ENCODE measurements at places on chromosomes 12 and 14.

DNA sequence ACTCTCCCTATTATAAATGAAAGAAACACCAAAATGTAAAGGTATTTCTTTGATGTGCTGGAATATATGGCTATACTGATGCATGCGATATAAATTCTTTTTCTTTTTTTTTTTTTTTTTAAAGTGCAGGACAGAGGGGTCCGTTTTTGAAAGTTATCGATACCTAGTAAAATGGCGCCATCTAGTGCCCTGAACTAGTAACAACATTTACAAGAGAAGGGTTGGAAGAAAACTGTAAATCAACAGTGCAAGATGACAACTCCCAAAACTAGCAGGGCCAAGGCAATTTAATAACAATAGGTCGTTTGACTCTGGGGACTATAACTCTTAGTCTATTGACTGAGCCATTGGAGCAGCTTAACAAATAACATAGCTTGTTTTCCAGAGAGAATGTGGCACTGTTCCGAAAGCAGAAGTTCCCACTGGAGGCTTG is 137.7 kb downstream of the SPTSSA start:
- no peak for DNase-seq

GRCh38 chr14:59229653-59230406 is 41.4 kb downstream of the DAAM1 start:
- DNase-seq = no peak

DNA sequence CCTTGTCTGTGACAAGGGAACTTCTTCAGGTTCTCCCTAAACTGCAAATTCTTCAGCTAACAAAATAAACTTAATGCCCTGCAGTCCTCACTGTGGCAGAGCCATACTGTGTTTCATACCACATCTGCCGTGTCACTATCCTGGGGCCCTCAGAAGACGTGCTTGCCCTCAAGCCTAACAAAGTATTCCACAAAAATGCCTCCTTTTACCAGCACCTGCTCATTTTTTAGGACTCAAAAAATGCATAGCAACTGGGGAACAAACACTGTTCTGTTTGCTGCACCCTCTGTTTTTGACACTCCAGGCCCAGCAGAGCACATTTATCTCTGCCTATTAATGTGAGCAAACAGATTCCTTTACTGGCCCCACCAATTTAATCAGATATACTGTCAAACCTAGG is 270.7 kb upstream of the SSTR1 start:
- no peak for DNase-seq

DNA sequence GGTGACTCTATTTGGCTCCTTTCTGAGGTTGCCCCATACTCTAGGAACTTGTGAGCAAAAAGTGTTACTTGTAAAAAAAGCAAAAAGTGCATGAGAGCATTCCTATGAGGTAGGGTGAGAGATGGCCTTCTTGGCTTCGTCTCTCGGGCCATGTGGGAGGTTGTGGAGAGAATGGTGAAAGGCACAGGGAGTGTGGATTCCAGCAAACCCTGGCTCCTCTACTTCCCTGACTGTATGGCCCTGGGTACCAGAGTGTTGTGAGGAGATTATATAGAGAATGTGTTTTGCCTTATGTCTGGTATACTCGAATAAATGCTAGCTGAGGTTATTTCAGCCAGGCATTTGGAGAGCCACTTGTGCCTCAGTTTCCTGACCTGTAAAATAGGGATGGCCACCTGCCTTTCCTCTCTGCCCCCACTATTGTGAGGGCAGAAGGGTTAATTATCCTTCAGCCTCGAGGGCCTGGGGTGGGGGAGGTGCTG is 11.0 kb downstream of the PLEKHG3 start:
- no peak for DNase-seq

DNA sequence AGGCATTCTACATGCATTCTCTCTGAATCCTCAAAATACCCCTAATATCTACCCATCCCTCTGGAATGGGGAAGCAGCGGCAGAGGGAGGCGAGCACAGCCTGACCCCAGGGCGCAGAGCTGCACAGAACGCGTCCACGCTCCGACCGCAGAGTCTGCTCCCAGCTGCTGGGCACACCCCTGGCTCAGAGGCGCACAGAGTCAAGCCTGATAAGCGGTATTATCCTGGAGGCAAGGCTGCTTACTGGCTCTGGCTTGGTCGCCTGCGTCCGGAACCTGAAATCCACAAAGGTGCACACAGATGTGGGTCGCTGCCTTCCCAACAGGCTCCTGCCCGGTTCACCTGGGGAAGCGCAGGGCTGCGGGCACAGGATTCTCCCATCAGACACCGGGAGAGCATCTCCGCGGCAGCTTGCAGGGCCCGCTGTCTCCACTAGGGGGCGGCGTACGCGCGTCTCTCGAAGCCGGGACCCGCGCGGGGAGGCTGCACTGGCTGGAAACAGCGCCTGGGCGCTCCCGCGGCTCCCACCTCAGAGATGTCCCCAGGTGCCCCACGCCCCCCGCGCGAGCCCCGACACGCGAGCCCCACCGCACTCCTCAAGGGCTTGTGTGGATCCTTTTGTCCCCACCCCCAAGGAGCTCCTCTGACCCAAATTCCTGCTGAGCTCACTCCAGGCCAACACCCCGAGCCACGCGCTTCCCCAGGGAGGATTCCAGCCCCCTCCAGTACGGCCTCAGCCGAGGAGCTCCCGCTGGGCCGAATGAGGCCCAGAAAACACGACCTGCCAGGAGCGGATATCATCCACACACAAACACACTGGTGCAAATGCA is 120.1 kb upstream of the FZD10 start:
- no peak for DNase-seq

DNA sequence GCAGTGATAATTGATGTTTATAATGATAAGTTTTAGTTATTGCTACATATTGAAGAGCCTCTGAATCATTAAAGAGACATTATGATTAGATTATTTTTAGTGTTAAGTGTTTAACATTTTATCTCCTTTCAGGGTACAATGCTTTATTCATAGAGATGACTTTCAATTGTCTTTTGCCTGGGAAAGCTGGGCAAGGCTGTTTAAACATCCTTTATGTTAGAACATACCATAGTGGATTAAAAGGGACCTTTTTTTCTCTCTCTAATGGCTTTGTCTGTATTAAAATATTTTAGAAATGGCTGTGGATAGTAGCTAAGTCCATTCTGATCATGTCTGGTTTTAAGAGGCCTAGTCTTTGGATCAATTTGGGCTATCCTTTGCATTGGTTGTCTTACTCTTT is 427.5 kb upstream of the MIS18BP1 start:
- DNase-seq = no peak

- DNase-seq = no peak
Measured at GRCh38 chr14:68781161-68782021, 11.5 kb downstream of the ZFP36L1 start.

DNA sequence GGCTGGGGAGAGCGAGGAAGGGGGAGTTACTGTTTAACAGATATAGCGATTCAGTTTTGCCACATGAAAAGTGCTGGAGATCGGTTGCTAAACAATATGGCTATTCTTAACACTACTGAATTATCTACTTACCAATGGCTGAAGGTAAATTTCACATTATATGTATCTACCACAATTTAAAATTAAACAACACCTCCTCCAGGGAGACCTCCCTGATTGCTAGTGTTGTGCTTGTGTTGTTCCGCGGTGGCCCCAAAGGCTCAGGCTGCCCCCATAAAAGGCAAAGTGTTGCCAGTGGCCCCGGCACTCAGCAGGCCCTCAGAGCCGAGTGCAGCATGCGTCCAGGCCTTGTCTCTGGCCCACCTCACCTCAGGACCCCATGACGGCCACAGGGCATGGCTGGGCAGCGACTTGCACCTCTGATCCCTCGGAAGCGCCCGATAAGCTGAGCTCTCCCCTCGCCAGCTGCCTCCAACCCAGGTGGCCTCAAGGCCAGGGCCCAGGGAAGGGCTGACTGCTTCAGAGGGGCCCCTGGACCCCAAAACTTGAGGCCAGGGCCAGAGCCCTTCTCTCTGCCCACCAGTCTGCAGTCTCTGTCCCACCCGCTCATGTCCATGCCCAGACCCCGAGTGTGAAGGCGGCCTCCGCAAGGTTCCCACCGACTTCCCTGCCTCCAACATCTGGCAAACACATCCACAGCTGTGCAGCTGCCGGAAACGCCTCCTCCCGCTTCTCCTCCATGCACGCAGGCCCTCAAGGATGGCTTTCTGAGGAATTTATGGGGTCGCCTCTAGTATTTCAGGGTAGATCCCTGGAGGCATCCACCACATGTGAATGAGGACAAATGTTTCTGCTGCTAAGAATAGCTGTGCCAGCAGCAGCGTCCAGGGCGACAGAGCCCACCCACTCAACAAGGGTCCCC is 60.0 kb downstream of the NCOR2 start:
- no peak for DNase-seq

DNA sequence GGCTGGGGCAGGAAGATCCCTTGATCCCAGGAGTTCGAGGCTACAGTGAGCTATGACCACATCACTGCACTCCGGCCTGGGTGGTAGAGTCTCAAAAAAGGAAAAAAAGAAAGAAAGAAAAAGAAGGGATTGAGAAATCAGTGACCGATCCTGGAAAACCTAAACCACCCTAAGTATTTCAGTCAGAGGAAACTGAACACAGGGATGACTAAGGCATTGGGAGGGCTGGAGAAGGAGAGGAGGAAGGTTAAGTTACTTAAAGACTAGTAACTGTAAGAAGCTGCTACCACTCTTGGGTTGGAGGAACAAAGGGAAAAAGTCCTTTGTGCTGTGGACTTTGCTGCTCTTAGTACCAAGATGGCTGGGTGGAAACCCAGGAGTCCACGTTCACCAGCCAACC is 10.6 kb downstream of the HHIPL1 start:
- DNase-seq = no peak

DNA sequence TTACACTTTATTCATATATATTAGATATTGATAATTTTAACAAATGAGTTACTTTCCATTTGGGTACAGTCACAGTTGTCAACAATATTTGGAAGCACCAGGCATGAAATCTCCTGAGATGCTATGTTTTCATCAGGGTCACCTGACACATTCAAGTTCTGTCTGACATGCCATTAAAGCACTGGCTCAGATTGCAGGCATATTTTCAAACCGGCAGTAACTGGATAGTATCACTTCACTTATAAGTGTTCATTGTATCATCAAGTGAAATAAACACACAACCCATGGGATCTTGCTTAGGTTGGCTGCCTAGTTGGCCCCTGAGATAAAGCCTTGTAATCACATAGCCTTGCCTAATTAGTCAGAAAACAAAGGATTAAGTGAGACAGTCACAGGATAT is 4.8 kb downstream of the IFNG start:
- DNase-seq = no peak

- no peak for DNase-seq
Measured at GRCh38 chr12:26119391-26119989, 5.3 kb downstream of the BHLHE41 start.

DNA sequence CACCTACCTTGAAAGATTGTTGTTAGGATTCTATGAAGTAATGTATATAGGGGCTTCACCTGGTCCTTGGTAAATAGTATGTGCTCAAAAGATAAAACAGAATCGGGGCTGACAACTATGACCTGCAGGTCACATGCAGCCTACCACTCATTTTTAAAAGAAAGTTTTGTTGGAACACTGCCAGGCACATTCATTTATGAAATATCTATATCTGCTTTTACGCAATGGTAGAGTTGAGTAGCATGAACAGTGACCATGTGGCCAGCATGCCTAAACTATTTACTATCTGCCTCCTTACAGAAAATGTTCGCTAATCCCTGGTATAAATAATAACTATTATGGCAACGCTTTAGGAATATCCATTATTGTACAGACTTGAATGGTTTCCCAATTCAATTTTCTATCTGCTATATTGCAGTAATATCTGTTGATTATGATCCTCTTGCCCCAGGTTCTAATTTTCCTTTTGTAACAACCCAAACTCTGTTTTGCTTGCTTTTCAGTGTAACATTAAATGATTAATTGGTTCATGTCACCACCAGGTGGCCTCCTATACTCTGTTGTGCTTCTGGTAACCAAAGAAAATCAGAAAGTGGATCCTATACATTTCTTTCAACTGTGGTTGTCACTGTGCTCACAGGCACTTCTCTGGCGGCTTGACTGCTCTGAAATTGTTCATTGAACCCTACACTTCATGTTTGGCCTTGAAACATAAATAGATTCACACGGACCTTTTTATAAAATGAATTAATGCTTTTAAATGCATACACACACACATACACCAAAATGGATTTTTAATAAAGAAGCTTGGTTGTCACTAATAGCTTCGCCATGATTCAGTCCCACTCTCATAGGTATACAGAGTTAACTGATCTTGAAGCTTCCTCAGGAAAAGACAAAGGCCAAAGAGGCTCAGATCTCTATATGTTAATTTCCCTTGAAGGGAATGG is 227.7 kb upstream of the NPAS3 start:
- DNase-seq = peak; percentile 2

- no peak for DNase-seq
Measured at GRCh38 chr12:12788675-12789368, 3.4 kb downstream of the APOLD1 start.
